ENCODE measurements at places on chromosomes 2 and 18. TPM values are rescaled to one million over a fixed set of nuclear protein-coding genes. Genes with fewer than 3 reads are reported as not detected.
A peak's percentile ranks its signal among the peaks of the same experiment; 100 is the strongest.

IGFBP5 gene
- total RNA-seq, result 499 TPM

PLEK gene
- 6.1 TPM for total RNA-seq

DNA sequence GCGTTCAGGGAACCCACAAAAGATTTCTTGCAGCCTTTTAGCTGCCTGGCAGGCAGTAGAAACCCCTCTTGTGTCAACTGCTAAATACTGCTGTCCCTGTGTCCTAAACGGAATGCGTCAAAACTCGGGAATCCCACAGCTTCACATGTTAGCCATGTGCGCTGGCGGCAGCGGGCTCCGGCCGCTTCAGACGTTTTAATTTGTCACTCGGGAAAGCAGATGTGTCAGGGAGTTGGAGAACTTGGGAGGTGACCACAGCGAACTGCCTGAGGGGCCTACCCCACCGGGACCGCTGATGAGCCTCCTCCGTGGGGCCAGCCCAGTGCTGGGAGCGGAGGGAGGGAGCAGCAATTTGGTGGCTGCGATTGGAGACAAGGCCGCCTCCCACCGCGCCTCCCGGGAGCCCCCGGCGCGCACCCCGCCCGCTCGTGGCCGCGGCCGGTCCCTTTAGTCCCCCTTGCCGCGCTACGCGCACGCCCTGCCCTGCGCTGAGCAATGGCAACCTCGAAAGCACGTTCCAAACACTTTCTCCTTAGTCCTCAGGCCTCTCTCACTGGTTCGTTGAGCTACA, 146.1 kb upstream of the SATB2 start:
- DNase-seq, result peak; percentile 37

GRCh38 chr2:161388146-161388779, 27.8 kb upstream of the TBR1 start:
- no peak for DNase-seq

DNA sequence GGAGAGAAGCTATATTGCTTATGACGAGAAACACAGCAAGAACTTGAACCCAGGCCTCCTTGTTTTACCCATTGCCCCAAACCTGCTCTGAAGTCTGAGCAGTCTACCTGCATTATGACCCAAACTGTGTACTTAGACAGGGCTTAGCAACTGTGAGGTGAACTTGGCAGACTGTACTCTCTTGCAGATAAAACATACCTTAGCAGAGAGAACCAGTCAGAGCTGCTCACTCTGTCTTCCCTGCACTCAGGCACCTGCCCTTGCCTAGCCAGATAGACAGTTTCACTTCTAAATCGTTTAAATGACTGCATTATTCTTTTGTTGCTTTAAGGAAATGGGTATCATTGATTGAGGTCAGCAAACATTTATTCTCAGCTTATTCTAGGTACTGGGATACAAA, 20.3 kb downstream of the ITPRID2 start:
- DNase-seq, result no peak

- DNase-seq, result no peak
These were observed 112.2 kb upstream of the NABP1 start for GRCh38 chr2:191565647-191566198.

GRCh38 chr2:180707884-180708205, 272.6 kb upstream of the UBE2E3 start:
- no peak for DNase-seq

DNA sequence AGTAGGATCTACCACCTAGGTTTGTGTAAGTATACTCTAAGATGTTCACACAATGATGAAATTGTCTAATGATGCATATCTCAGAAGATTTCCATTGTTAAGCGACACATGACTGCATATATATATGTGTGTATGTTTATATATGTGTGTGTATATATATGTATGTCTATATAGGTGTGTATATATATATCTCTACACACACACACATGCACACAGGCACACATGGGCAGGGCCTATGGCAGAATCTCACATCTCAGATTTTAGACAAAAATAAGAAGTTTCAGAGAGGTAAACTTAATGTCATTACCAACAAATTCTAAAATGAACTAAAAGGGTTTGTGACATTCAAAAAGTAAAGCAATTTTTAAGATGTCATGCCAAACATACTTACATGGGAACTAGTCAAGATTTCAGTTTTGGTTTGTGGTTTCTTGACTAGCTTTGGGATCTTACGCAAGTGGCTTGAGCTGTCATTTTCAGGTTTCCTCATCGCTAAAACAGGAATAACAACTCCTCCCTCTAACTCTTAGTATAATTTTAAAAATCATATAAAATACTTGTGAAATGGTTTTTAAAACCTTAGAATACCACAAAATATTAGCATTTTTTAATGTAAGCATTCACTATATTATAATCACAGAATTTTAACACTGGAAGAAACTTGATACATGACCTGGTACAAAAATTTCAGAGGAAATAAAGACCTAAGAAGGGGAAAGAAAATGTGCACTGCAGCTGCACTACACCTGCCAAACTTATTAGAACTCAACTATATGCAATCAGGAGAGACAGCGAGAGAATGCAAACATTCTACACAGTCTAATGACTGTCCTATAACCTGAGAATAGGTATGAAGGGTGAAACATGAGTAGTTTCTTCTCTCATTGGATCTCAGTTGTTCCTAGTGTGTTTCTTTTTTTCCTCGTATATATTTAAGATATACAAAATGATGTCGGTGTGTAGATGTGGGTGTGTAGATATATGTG, 75.7 kb downstream of the TTC21B start:
- no peak for DNase-seq

CARF gene
- 13.7 TPM for total RNA-seq

- no peak for DNase-seq
These were observed 25.8 kb downstream of the KCNJ3 start for GRCh38 chr2:154724194-154724797.

DNA sequence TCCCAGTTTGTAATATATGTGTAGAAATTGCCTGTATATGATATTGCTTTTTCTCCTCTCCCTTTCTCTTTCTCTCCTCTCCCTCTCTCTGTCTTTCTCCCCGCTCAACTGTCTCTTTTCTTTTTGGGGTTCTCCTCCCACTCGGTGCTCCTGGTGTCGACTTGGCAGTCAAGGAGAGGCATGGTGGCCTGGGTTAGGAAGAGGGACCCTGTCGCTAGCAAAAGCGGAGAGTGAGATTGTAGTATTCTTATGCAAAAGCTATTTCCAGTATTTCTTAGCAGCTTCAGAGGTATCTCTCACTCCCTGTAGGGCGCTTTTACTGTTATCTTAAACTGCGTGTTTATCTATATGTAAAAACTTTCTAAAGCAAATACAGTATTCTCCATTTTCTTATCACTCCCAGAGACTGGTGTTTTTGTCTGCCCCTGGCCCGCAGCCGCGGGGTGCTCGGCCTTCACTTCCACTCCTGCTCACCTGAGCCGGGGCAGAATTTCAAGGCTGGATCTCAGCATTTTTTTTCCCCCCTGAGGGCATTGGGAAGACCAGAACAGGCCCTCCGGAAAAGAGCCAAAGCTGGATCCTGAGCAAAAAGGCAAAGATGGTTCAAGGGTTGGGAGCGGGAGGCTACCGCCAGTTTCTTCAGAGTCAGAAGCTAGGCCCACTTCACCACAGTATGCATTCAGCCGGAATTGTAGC, 4.3 kb downstream of the SIX3 start:
- no peak for DNase-seq

DNA sequence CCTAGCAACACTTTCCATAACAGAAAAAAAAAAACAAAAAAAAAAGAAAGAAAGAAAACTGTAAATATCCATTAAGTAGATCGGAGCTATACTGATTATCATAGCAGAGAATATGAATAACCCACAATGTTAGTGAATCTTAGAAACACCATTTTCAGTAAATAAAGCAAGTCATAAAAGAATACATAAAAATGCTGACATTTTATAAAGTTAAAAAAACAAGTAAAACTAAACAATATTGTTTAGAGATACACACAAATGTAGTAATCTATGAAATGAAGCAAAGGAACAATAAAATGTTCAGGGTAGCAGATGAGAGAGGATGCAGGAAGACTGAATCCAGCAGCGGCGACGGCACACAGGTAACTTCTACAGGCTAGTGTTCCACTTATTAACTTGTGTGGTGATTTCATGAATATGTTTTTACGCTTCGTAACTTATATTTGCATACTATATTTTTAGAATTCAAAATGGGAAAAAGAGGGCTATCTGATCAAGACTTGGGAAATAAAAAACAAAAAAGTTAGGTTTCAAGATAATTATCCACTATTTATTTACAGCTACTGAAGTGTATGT, 4.8 kb downstream of the ROCK2 start:
- no peak for DNase-seq

- DNase-seq, result peak; percentile 55
These were observed 1.9 kb downstream of the SLC11A1 start for GRCh38 chr2:218383892-218384519.

SLC14A1 gene
- 4.0 TPM for total RNA-seq

DNA sequence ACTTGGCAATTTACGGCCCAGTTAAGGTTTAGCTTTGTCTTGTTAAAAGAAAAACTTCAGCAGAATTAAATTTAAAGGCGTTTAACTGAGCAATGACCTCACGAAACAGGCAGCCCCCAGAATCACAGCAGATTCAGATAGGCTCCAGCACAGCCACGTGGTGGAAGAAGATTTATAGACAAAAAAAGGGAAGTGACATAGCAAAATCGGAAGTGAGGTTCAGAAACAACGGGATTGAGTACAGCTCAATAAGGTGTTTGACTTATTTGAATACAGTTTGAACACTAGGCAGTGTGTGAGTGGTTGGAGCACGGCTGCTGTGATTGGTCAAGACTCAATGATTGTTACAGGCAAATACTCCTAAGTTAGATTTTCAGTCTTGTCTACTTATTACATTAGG, 79.8 kb downstream of the MOGAT1 start:
- DNase-seq, result no peak

DNA sequence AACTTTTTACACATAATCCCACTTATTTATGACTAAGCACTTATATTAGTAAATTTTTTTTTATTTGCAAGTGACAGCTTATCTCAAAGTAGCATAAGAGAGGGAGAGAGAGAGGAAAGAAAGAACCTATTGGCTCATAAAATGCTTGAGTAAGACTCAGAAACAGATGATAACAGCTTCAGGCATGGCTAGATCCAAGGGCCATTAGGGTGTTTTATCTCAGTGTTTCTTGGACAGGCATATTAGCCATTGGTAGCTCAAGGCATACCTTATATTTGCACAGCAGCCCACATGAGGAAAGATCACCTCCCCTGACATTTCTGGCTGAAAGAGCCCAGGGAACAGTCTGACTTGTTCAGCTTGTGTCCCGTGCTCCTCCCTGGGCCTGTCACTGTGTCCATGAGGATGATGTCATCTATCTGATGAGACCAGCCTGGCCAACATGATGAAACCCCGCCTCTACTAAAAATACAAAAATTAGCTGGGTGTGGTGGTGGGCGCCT, 64.4 kb downstream of the IL1R2 start:
- DNase-seq, result no peak

CAPN14 gene
- total RNA-seq, result 20.5 TPM

- no peak for DNase-seq
These were observed 49.2 kb downstream of the SIGLEC15 start for GRCh38 chr18:45874491-45875184.

DNA sequence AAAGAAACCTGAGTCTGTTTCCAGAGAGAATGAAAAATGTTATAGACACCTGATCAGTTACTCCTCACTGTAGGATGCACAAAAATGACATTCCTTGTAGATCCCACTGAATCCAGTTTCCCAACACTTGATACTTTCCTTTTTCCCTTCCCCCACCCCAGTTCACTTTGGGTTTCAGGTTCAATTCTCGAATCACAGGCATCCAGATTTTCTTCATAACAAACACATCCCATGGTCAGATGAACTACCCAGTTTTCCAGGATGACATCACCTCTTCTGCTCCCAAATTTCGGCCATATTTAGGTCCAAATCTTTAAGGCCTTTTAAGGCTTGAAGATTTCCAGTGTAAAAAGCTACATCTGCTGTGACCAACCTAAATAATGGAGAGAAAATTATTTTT, 51.5 kb downstream of the UGP2 start:
- DNase-seq, result peak; percentile 23

GRCh38 chr2:156435718-156436496, at the start of gene GPD2:
Gene GPD2 (plus strand): TSS chr2:156436379. CDS start chr2:156476106, 39,727 bp downstream.
- DNase-seq, result peak; percentile 94

- DNase-seq, result no peak
These were observed 356.3 kb downstream of the PARD3B start for GRCh38 chr2:204901591-204901990.

DNA sequence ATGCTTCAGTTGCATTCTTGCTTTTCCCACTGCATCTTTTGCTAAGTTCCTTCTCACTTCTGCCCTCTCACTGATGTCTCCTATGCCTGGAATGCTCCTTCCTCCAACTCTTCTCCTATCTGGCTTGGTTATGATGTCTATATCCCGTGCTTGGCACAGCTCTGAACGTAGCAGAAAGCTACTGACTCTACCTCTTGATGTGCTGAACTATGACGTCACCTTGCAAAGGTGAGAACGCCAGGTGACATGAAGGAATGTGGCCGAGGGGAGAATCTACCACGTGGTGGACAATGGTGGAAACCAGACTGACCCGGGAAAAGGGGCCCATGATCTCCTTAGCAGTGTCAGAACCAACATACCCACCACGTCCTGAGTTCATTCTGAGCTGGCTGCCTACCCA, 209.7 kb downstream of the SH3BP4 start:
- no peak for DNase-seq

KCNG2 gene
- not detected for total RNA-seq

DNA sequence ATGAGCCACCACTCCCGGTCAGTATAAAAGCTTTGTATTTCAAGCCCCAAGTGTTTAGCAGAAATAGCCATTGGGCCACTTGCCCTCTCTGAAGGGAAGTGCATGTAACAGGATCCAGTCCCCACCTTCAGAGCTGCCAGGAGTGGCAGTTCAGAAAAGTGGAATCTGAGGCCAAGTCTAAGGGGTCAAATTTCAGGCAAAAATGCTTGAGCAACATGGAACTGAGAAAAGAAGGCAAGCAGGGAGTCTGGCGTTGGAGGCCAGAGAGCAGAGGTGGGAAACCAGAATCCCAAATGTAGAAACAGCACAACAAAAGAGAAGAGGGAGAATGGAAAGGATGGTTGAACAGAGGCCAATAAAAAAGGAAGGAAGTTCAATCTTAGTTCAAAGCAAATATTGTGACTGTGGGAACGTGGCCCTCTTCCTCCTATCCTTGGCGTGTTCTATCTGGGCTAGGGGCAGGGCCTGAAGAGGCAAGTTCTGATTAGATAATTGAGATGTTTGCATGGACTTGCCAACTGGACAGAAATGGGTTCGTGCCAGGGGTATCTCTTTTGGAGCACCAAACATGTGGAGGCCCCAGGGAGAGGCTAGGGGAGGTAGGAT, 102.2 kb downstream of the AP1S3 start:
- DNase-seq, result no peak

All from tongue (tissue), 3 donors.